Common myeloid progenitor, CD34-positive (primary cell): ENCODE measurements at places on chromosomes 4 and X.

GRCh38 chr4:100391086-100391485 is 126.7 kb downstream of the EMCN start:
- no peak for DNase-seq

- DNase-seq = no peak
Measured at GRCh38 chr4:81922313-81922712, 450.6 kb upstream of the RASGEF1B start.

- no peak for DNase-seq
Measured at GRCh38 chr4:3481113-3481531, 18.0 kb downstream of the DOK7 start.

GRCh38 chr4:114653675-114654074 is 55.1 kb downstream of the UGT8 start:
- DNase-seq = no peak

DNA sequence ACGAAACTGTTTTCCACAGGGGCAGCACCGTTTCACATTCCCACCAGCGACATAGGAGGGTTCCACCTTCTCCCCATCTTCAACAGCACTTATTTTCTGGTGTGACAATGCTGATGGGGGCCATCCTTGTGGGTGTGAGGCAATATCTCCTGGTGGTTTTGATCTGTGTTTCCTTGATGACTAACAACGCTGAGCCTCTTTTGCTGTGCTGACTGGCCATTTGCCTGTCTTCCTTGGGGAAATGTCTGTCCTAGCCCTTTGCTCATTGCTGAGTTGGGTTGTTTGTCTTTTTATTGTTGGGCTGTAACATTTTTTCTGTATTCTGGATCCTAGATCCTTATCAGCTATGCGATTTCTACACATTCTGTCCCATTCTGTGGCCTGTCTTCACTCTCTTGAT is 33.7 kb downstream of the ATP2B3 start:
- DNase-seq = no peak

GRCh38 chr4:172188248-172188988 is 375.2 kb downstream of the GALNTL6 start:
- no peak for DNase-seq

GRCh38 chr4:36394352-36394903 is 113.0 kb downstream of the DTHD1 start:
- no peak for DNase-seq

DNA sequence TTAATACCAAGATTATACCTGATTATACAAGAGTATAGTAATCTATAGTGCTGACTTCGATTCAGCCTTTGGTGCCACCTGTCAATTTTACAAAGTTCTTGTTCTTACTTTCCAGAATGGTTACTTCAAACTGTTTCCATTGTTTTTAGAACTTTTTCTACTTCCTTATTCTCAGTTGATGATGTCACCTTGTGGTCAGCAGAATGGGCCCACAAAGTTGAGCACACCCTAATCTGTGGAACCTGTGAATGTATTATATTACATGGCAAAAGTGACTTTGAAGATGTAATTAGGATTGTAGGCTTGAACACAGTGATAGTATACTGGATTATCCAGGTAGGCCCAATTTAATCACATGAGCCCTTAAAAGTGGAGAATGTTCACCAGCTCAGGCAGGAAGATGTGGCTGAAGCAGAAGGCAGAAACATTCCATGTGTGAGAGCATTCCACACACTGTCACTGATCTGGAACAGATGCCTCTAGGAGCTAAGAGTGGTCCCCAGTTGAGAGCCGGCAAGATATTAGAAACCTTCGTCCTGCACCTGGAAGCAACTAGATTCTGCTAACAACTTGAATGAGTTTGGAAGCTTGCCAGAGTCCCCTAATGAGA is 6.3 kb upstream of the SGMS2 start:
- peak; percentile 74 for DNase-seq

GRCh38 chr4:41887821-41888686 is 47.2 kb upstream of the TMEM33 start:
- peak; percentile 76 for DNase-seq

GRCh38 chr4:74038086-74038424 is 434 bp downstream of the CXCL3 start:
- no peak for DNase-seq

DNA sequence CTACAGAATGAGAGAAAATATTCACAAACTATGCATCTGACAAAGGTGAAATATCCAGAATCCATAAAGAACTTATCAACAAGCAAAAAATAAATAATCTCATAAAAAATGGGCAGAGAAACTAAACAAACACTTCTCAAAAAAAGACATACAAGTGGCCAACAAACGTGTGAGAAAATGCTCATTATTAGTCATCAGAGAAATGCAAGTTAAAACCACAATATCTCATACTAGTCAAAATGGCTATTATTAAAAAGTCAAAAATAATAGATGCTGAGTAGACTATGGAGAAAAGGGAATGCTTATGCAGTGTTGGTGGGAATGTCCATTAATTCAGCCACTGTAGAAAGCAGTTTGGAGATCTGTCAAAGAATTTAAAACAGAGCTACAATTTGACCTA is 533.3 kb downstream of the TMA16 start:
- DNase-seq = no peak

DNA sequence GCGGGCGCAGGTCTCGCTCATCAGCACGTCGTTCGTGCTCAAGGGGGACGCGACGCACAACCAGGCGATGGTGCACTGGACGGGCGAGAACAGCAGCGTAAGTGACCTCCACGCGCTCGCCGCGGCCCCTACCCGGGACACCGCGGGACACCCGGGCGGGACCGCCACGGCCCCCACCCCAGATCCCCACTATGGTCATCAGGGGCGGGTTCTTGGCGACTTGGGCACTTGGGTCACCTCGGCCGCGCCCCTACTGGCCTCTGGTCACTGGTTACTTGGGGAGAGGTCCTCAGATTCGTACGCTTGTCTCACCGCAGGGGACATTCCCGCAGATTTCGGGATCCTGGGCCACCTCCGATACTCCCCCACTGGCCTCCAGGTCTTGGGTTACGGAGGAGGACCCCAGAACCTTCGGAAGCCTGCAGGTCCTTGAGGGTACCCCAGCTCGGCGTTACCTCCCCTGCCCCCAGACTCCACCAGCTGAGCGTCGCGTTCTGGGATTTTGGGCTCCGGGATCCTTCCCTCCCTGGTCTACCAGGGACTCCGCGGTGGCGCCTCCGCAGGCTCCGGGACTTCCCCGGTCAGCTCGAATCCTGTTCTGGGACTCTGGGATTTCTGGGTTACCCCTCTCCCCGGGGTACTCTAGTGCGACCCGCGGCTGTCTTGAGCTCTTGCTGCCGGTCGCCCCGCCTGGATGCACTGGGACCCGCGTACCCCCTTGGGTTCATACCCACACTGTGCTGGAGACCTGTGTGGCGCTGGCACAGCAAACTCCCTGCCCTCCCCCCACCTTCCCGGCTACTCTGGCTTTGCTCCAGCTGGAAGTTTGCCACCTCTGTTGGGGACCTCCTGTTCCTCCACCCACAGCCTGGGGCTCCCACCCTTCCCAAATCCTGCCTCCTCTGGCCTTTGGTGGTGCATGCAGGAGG is 956 bp downstream of the SORCS2 start:
- no peak for DNase-seq

- no peak for DNase-seq
Measured at GRCh38 chr4:128454881-128455280, 167.3 kb upstream of the PGRMC2 start.

- peak; percentile 53 for DNase-seq
Measured at GRCh38 chrX:109880629-109881028, 122.3 kb upstream of the TMEM164 start.

DNA sequence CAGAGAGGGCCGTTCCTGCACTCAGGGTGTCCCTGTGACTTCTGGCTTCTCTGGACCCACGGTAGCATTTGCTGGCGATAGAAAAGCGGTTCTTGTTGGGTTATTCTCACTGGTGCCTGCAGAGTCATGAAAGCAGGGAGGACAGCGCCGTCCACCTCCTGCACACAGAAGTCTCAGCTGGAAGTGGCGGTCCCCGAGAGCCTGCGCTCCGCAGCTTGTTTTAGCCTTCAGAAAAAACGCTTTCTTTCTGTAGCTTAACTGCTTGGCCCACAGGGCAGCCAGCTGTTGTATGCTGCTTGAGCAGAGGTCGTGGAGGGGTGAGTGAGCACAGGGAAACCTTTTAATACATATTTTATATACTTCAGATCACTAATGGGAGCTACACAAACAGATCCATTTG is 400.7 kb upstream of the FAT1 start:
- no peak for DNase-seq

DNA sequence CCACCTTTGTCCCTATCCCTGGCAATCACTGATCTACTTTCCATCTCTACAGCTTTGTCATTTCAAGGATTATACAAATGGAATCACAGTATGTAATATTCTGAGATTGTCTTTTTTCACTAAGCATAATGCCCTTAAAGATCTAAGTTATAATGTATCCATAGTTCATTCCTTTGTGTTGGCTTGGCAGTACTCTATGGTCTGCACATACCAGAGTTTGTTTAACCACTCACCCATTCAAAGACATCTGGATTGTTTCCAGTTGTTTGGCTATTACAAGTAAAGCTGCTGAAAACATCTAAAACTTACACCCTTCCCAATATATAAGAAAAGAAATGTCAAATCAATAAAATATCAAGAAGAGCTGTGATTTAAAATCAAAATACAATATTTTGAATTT is 26.0 kb upstream of the AWAT1 start:
- no peak for DNase-seq

DNA sequence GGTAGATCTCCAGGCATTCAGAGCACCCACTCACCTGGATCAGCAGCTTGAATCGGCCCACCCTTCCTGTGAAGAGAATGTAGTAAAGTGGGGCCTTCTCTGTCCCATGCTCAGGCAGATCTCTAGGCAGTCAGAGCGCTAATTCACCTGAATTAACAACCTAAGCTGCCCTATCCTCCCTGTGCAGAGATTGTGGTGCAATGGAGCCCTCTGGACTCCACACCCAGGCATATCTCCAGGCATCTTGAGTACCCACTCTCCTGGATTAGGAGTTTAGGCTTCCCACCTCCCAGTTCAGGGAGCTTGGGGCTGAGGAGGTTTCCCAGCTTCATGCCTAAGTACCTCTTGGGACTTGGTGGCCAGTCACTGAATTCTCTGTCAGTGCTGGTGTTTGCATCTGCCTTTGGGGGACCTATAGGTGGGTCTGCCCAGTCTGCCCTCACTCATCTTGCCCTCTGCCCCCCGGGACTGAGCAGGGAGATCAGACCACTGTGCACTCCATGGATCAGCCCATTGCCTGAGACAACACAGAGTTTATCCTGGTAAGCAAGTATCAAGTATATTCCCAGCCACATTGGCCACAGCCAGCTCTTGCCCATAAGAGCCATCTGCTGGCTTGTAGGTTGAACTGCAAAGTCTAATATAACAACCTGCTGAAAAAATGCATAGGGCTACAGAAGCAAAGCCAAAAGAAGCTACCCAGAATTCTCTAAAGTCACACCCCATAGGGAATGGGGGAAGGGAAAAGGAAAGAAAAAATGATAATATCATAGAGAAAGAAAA is 372.9 kb downstream of the KLHL13 start:
- DNase-seq = no peak

DNA sequence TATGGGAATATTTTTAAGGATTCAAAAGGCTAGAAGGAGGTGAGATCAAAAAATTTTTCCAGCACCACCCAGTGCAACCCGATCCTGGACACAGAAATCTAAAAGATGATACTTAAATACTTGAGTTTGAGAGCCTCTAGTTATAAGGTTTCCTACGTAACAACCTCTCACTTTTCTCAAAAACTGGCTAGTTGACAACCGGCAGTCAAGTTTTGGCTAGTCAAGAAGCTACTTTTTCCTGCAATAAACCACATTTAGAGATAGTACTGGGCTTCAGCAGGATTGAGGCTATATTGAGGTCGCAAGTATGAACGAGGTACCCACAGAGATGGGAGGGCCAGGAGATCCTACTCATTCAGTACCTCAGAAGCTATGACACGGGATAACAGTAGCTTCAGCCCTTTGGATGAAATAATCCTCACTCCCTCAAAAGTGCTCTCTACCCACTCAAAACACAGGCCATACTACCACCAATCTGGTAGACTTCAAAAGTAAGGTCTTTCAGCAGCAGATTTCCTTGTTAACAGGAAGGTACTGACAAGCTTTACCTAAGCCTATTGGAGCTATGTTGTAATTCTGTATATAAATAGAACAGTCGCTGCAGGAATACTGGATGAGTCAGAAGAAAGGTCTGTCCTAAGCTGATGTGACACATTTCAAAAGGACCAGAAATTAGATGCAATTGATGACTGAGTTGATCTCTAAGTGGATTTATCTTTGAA is 1.5 kb upstream of the TSPAN5 start:
- DNase-seq = no peak

DNA sequence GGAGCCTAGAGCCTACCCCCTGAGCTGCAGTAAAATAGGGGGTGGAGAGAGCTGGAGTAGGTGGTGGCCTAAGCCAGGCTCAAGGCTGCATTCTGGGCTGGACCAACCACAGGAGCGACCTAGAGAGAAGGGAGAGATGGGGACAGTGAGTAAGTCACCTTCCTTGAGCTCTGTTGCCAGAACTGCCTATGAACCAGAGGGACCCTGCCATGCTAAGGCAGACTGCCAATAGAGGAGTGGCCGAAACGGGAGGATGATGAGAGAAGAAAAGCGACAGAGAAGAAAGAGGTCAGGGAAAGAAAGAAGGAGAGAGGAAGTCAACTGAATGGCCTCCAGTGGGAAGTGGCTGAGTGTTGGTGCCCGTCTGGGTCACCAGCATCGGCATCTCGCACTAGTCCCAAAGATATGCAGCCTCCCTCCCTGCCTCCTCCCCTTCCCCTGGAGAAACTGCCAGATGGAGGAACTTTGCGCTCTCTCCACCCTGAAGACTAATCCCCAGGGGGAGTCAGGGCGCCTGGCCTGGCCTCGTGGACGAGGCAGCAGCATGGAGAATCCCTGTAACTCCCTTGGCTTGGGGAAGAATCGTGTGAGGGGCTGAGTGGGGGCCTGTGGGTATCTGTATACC is 28.8 kb downstream of the ELF4 start:
- no peak for DNase-seq

GRCh38 chr4:105622269-105622668 is 69.8 kb downstream of the ARHGEF38 start:
- DNase-seq = no peak

GRCh38 chrX:74423289-74423998 is 2.2 kb downstream of the SLC16A2 start:
- DNase-seq = no peak

- peak; percentile 82 for DNase-seq
Measured at GRCh38 chr4:78644744-78645330, 93.3 kb downstream of the ANXA3 start.

- DNase-seq = no peak
Measured at GRCh38 chr4:13918991-13919441, 291.5 kb upstream of the BOD1L1 start.
